ENCODE measurements at places on chromosomes 16 and 17. TPM values are rescaled to one million over a fixed set of nuclear protein-coding genes. Genes with fewer than 3 reads are reported as not detected.
A peak's percentile ranks its signal among the peaks of the same experiment; 100 is the strongest.

- no peak for DNase-seq
Measured at GRCh38 chr17:77498091-77498741, 357.4 kb downstream of the SEC14L1 start.

DNA sequence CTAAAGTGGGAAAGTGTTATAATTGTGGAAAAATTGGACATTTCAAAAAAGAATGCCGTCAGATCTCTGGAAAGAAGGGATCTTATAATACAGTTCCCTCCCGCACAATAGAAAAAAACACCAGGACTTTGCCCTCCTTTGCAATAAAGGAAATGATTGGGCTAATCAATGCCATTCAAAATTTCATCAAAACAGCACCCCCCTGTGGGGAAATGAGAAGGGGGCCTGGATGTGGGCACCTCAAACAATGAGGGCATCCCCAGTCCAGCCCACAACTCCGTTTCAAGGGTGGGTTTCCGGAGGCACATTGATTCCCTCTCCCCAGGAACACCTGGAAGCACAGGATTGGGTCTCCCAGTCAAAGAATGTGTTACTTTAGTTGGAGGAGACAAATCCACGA is 26.1 kb downstream of the CD300LG start:
- no peak for DNase-seq

DNA sequence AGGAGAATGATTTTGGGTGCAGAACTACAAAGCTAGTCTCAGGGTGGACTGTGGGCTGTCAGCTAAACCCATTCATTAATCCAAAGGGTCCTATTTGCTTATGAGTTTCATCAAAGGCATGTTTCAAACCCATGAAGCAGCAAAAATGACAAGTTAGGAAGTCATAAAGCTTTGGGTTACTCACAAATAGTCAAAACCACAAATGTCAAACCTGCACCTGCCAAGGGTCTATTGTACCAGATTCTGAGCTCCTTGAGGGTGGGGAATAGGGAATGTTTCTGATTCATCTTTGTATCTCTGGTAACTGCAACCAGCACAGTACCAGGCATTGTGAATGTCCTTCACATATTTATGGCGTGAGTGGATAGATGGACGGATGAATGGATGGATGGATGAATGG is 317.7 kb downstream of the MAF start:
- DNase-seq = no peak

DNA sequence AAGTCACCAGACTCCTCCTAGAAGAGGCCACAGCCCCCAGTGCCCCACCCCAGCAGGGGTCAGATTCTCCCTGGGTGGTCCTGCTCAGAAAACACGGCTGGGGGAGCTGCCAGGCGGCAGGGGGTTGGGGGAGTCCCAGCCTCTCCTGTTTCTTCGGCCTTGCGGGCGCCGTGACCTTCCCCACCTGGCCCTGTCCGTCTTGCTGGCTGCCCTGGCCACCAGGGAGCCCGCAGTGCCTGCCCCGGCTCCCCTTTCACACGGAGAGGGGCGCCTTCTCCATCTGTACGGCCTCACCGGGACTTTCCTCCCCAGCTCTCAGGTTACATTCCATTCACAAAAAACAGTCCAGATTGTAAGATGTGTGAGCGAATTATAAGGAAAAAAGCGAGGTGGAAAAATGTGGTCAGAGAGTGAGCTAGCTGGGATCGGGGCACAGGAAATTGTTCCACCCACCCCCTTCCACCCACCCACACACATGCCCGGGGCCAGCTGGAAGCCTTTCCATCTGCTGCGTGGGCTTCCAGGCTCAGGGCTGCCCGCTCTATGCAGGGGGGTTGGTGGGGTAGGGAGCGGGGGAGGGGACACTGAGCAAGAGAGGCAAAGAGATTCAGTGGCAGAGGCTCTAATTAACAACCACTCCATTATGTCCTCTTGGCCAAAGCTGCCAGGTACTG is 14.6 kb upstream of the CIBAR2 start:
- DNase-seq = no peak

DNA sequence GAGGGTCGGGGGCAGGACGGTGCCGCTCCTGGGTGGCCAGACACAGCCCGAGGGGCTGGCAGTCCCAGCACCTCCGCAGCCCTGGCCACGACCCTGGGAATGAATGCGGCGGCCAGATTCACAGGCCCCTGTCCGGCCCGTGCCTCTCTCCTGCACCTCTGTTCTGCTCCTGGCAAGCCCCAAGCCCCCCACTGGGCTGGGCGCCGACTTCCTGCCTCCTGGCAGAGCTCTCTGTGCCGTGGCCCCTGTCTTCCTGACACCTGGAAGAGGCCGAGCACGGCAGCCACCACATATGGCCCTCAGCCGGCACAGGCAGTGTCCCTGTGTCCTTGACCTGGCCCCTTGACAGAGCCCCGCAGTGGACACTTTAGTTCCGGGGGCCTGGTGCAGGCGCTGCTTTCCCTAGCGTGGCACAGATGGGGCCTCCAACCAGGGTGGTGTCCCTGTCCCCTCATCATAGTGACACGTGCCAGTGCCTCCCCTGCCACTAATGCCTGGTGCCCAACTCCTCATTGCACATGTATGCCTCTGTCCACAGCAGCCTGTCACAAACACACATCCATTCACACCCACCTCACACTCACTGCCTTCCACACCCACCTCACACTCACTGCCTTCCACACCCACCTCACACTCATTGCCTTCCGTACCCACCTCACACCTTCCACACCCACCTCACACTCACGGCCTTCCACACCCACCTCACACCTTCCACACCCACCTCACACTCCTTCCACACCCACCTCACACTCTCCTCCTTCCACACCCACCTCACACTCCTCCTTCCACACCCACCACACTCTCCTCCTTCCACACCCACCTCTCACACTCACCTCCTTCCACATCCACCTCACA is 110.6 kb upstream of the PLCG2 start:
- no peak for DNase-seq

- no peak for DNase-seq
Measured at GRCh38 chr16:77859493-77860232, 71.3 kb downstream of the VAT1L start.

DNA sequence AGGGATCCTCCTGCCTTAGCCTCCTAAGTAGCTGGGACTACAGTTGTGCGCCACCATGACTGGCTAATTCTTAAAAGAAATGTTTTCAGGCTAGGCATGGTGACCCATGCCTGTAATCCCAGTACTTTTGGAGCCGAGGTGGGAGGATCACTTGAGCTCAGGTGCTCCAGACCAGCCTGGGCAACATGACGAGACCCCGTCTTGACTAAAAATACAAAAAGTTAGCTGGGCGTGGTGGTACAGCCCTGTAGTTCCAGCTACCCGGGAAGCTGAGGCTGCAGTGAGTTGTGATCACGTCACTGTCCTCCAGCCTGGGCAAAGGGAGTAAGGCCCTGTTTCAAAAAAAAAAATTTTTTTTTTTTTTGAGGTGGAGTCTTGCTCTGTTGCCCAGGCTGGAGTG is 173.1 kb downstream of the SEC14L1 start:
- no peak for DNase-seq

GRCh38 chr16:58647107-58647506 is 17.5 kb upstream of the CNOT1 start:
- no peak for DNase-seq

GRCh38 chr17:70168977-70169708 is at the start of gene KCNJ2:
Gene KCNJ2, plus strand, starts transcription at chr17:70169532. Its CDS starts 5,508 bp downstream, at chr17:70175040.
- peak; percentile 94 for DNase-seq

The C16orf74 gene
- total RNA-seq = 1.6 TPM

DNA sequence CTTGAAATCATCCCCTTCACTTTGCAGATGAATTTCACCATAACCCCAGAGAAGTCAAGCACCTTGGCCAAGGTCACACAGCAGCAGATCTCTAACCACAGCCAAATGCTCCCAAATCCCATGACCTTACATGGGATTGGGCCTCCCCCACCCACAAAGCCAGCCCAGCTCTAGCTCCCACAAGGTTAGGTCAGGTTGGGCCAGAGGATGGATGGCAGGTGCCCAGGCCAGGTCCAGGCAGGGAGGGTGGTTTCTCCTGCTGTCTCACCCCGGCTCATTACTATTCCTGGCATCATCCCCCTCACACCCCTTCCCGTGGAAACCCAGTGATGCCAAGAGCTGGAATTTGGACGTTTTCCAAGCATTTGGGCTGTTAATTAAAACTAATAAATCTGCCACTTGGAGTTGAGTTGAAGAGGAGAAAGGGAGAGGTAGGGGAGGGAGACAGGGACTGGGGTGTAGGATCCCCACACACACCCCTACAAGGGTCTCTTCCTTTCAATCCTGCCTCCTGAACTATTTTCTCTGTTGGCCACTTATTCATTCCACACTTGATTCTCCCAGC is 181.6 kb downstream of the TMEM132E start:
- DNase-seq = no peak

The WFIKKN1 gene
- total RNA-seq = 0.16 TPM

- no peak for DNase-seq
Measured at GRCh38 chr16:6892966-6893365, 439.7 kb upstream of the RBFOX1 start.

DNA sequence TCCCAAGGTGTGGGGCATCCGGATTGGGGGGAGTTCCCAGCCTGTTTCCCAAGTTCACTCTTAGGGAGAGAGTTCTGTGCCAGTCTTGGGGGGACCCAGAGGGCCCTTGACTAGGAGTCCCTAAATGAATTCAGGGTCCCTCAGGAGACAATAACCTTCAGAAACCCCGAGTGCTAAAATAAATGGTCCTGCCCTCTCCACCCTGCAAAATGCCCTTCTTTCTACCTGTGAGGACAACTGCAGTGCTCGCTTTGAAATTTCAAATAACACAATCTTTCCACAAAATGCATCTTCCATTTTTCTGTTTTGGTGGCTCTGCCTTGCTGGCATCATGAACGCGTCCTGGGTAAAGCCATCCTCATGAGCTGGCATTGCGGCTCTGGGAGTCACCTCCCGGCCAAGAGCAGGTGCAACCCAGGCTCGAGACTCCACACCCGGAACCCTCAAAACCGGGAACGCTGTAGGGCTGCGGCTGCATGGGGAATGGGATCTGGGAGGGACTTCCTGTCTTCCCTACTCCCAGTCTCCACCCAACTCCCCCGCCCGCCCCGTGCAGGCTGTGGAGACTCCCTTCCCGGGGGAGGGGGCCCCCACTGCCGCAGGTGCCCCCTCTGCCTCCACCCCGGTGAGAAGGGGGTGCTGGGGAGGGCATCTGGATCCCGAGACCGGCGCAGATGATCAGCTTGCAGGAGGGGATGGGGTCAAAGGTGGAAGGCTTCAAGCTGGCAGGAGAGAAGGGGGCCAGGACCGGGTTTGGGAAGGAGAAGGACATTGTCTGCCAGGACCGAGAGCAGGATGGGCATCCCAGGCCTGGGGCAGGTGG is at the start of gene ZNF205:
Gene ZNF205 (plus strand): TSS at position 529 of the 823 bp plus-strand sequence. CDS start 845 bp downstream, outside the sequence.
- peak; percentile 84 for DNase-seq
